Panc1 (cell line): ENCODE measurements at places on chromosomes 3 and 15. TPM values are rescaled to one million over a fixed set of nuclear protein-coding genes. Genes with fewer than 3 reads are reported as not detected.

The MYO5C gene
- 28.2 TPM for total RNA-seq

The GATM gene
- total RNA-seq: 7.6 TPM

The HYAL3 gene
- 3.9 TPM for total RNA-seq

The SAMD7 gene
- not detected for total RNA-seq

The CHRNA5 gene
- 52.4 TPM for total RNA-seq

The SPRED1 gene
- total RNA-seq: 29.6 TPM

The MEIS2 gene
- total RNA-seq: 9.3 TPM

The ACTC1 gene
- total RNA-seq: not detected

The OSBPL10 gene
- 88.1 TPM for total RNA-seq

The ZNF80 gene
- total RNA-seq: not detected

The FEZF2 gene
- total RNA-seq: not detected

The NUP210 gene
- 36.8 TPM for total RNA-seq

The CISH gene
- total RNA-seq: 0.57 TPM

The SLC9A9 gene
- total RNA-seq: not detected

The EEF1AKMT4 gene
- total RNA-seq: 10.7 TPM

The APBA2 gene
- total RNA-seq: 0.31 TPM

The VPS8 gene
- total RNA-seq: 72.3 TPM

The FETUB gene
- not detected for total RNA-seq

The EID1 gene
- total RNA-seq: 102 TPM

The COL6A6 gene
- not detected for total RNA-seq

The MYZAP gene
- total RNA-seq: 1.1 TPM

The GNB4 gene
- 26.7 TPM for total RNA-seq

The NANOGP8 gene
- not detected for total RNA-seq

The TGM4 gene
- total RNA-seq: 0.46 TPM

The ZBED2 gene
- total RNA-seq: 0.10 TPM

The U2SURP gene
- 135 TPM for total RNA-seq

The CKMT1B gene
- 2.4 TPM for total RNA-seq

The BFSP2 gene
- total RNA-seq: 0.67 TPM

The CCR8 gene
- not detected for total RNA-seq

The ARHGEF26 gene
- 2.0 TPM for total RNA-seq

The PRSS50 gene
- 0.13 TPM for total RNA-seq

The GLDN gene
- 0.57 TPM for total RNA-seq

The MESP2 gene
- 1.1 TPM for total RNA-seq

The HYAL1 gene
- total RNA-seq: 0.18 TPM

The SHF gene
- total RNA-seq: 3.0 TPM

The GOLGA8M gene
- total RNA-seq: 0.87 TPM

The SLC7A14 gene
- not detected for total RNA-seq

The GLT8D1 gene
- 51.3 TPM for total RNA-seq

The KIF7 gene
- total RNA-seq: 6.5 TPM

The SQOR gene
- total RNA-seq: 62.2 TPM

The KCTD6 gene
- 18.3 TPM for total RNA-seq

The RPUSD2 gene
- 17.5 TPM for total RNA-seq

The CCDC33 gene
- total RNA-seq: not detected

The DPPA2 gene
- total RNA-seq: not detected

The KIF9 gene
- total RNA-seq: 8.9 TPM

The HES1 gene
- total RNA-seq: 28.5 TPM

The PEX5L gene
- total RNA-seq: 0.23 TPM

The TRIM42 gene
- total RNA-seq: not detected

The GOLGA6A gene
- total RNA-seq: 0.05 TPM

The LYZL4 gene
- not detected for total RNA-seq
